ENCODE measurements at places on chromosomes 16 and 17.

- no peak for DNase-seq
These were observed 4.3 kb downstream of the CDIP1 start for GRCh38 chr16:4534151-4534790.

- no peak for DNase-seq
These were observed 96.7 kb downstream of the GNAO1 start for GRCh38 chr16:56288019-56288418.

DNA sequence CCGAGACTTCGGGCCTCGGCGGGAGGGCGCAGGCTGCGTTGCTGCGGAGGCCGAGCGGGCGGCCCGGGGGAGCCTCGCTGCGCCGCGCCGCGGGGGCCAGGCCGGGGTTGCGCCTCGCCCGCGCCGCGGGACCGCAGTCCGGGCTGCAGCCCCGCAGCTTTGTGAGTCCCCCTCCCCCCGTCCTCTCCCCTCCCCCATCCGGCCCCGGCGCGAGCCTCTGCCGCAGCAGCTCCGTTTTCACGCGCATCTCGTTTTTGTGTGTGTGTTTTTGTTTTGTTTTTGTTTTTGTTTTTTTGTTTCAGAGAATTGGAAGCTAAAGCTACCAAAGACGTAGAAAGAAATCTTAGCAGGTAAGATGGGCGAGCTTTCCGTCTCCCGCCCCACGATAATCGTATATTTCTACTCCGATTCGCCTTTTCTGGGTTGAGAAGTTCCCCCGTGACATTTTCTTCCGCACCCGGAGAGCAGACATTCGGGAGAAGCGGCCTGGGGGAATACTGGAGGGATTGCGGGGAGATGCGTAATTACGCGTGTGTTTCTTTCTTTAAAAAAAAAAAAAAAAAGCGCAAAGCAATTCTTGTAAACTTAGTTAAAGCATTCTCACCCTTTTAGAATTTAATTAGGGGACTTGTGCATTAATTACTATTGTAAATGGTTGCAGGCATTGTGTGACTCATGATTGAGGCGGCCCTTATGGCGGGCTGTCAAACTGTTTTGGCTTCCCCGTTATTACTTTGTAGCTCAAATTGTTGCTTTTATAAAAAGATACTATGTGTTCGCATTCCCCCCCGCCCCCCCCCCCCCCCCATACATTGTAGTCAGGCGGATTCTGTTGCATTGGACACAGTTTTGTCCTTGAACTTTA lies 732 bp downstream of the TNRC6A start:
- peak; percentile 31 for DNase-seq

- DNase-seq = no peak
These were observed 14.5 kb downstream of the ZFPM1 start for GRCh38 chr16:88467541-88467944.

GRCh38 chr16:62913333-62913732 lies 877.1 kb upstream of the CDH8 start:
- DNase-seq = no peak

DNA sequence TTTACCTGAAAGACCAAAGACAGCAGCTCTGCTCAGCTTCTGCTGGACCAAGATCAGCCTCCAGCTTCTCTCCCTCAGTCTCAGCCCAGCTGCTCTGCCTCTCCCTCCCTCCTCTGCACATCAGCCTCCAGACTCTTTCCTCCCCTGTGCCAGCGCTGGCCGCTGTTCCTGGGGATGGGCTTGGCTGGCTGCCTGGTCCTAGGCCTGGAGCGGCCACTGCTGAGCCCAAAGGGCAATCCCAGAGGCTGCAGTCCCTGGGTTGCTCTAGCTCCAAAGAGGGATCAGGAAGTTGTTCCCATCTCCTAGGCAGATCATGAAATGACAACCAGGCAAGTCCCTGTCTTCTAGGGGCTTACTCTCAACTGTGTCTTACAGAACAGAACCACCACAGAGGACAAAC lies 31.3 kb downstream of the DCUN1D3 start:
- peak; percentile 39 for DNase-seq

DNA sequence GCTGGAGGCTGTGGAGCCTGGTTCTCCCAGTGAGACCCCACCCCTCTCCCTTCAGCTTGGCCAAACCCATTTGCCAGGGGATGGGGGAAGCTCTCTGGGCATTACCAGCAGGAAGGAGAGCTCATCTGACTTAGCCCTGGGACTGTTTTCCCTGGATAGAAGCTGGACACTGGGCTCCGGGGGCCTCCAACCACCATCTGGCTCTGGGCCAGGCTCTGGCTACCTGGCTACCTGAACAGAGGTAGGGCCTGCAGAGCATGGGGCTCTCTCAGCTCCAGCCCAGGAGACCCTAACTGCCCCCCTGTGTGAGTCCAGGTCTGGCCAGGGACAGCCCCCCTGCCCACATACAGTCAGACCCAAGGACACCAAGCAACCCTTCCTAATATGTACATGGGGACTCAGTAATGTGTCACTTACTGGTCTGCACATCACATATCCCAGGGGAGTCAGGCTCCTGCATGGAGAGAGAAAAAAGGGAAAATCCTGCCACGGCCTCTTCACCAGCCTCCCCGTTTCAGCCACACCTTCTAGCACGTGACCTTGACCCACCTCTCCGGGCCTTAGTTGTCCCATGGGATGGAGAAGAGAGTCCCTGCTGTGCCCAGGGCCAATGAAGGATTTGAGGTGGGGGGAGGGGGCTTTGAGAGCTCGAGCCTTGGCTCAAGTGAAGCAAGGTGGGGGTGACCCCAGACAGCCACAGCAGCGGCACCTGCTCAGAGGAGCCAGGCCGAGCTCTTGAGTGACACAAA lies 13.8 kb downstream of the CNGB1 start:
- DNase-seq = no peak

DNA sequence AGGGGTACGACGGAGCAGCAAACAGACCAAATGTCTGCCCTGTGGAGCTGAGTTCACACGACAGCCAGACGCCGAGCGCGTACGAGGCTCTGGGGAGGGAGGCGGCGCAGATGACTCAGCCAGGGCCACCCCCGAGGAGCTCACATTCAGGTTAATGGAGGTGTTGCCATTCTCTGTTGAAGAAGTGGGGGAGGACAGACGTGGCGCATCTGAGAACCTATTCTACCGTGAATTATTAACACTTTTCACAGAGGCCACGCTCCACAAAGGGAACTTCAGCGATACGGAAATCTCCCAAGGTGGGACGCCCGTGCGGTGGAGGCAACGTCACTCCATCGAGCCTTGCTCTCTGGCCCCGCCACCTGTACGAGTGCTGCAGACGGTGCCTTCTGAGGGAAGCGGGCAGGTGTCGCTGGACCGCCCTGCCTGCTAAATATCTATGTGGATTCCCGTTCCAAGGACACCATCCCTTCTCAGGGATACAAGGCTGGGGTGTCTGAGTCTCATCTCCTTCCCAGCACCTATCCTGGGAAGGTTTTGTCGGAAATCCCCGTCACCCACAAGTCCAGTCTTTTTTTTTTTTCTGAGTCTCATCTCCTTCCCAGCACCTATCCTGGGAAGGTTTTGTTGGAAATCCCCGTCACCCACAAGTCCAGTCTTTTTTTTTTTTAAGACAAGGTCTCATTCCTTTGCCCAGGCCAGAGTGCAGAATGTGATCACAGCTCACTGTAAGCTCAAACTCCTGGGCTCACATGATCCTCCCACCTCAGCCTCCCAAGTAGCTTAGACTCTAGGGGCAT lies 19.0 kb downstream of the ABR start:
- no peak for DNase-seq

GRCh38 chr17:43014649-43015542 lies 7.3 kb downstream of the VAT1 start:
- no peak for DNase-seq

GRCh38 chr17:48374650-48375230 lies 55.3 kb downstream of the SKAP1 start:
- DNase-seq = no peak

DNA sequence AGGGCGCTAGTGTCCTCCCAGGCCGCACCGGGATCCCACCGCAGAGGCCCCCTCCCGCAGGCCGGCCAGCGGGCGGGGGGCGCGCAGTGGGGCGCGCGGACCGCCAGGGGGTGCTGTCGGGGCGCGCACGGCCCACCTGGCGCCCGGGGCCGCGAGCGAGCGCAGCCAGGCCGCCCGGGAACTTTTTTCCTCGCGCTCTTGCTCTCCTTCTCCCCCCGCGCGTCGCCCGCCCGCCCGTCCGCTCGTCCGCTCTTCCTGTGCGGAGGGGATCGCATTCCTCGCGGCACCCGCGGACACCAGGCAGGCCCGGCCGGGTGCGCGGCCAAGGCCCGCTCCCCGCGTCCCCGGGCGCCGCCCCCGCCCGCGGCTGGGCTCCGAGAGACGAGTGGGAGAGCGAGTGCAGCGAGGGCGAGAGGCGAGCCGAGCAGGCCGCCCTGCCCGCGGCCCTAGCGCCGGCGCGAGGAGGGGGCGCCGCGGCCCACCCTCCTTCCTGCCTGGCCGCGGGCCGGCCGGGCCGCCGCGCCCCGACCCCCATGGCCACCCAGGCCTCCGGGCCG lies at the start of gene RAI1:
Gene RAI1, plus strand, starts transcription at position 272 of the 557 bp plus-strand sequence. CDS start 111,491 bp downstream, outside the sequence.
- peak; percentile 87 for DNase-seq

DNA sequence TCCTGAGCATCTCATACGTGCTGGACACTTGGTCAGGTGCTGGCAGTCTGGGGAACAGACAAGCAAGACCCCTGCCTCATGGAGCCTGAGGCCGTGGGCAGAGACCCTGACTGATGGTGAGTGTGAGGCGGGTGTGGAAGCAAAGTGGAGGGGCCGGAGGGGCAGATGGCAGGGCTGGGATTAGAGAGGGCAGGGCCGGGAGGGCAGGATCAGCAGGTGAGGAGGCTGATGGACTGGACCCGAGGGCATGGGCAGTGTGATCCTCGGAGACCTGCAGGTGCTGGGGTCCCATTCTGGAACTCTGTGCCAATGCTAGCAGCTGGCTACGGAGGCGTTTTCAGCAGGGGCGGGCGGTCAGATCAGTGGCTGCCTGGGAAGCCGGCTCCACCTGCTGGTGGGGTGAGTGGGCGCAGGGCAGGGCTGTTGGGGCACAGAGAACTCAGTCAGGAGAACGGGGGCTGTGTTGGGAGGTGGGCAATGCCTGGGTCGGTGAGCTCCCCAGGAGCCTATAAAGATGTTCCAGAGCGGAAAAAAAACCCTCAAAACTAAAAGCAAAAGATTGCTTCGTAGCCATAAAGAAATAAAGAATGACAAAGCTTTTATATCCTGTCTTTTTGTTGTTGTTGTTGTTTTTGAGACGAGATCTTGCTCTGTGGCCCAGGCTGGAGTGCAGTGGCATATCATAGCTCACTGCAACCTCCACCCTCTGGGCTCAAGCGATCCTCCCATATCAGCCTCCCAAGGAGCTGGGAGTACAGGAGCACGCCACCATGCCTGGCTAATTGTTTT lies 8.9 kb upstream of the C16orf74 start:
- DNase-seq = no peak

GRCh38 chr16:61813339-61813738 lies 222.9 kb downstream of the CDH8 start:
- DNase-seq = no peak

DNA sequence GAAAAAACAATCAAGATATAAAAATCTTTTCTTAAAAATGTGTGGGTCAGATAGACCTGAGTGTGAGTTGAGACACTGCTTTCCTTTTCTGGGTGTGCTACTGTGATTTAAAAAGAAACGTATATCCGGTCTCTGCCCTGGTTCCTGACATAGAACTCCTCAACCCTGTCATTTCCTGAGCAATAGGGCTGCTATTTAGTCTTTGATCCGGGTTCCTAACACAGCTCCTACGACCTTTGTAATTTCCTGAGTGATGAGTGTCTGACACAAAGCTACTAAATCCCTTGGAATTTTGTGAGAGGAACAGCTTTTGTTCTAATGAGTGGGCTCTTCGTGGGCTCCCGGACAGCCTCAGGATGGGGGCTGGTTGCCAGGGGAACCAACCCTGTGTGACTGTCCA lies 93.9 kb upstream of the FA2H start:
- DNase-seq = peak; percentile 63

DNA sequence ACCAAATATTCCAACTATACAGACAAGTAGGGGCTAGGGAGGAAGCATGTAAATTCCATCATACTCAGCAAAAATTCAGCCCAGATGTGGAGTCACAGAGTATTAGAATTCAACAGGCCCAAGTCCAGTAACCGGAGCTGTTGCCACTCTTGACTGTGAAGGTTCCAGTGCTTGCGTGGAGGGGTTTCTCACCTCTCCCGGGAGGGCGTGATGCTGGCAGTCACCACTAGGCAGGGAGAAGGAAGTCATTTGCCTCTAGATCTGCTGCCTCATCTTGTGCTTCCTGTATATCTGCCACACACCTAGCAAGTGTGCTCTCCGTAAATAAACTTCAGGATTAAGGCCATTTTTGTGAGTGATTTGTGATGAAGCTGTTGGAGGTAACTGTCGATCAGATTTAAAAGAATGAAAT lies 1.0 kb upstream of the CKLF start:
- peak; percentile 23 for DNase-seq

- no peak for DNase-seq
These were observed 306.2 kb downstream of the CEP112 start for GRCh38 chr17:65885541-65886312.

- DNase-seq = peak; percentile 32
These were observed 63.9 kb downstream of the NXN start for GRCh38 chr17:915538-916201.

DNA sequence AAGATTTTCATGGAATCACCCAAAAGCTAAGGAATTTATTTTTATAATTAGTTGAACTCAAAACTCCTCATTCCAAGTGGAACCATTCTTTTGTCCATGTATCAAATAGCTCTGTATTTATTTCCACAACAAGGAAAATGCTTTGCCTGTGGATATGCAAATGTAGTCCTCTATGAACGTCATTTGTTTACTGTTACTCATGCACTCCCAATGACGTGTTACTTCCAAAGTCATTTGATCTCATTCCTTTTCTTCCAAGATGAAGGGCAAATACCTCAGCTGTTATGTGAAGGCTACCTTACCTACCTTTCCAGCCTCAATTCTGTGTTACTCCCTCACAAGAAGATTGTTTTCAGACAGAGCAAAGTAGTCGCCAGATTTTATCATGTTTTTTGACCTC lies 83.7 kb downstream of the ITFG1 start:
- DNase-seq = peak; percentile 59

- DNase-seq = no peak
These were observed 43.6 kb downstream of the NUP93 start for GRCh38 chr16:56773532-56773931.

DNA sequence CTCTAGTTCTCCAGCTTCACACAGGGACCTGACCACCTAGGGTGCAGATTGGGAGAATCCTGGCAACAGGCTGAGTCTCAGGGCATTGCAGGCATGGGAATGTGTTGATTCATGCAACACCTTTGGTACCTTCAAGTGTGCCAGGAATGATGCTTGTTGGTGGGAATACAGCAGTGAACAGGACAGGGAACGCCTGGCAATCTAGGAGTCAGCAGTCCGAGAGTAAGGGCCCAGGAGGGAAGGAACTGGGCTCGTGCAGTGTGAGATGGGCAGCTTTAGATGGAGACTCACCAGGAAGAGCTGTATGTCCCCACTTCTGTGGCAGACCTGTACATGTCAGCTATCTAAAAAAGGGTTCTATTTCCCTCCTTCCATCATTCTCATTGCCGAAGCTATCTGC lies 12.0 kb upstream of the MRC2 start:
- DNase-seq = no peak

GRCh38 chr17:4764595-4764994 lies 7.1 kb upstream of the TM4SF5 start:
- no peak for DNase-seq

- DNase-seq = peak; percentile 54
These were observed 11.5 kb downstream of the RMI2 start for GRCh38 chr16:11356573-11357331.
